ENCODE measurements at places on chromosomes 13 and 19.
A peak's percentile ranks its signal among the peaks of the same experiment; 100 is the strongest.

DNA sequence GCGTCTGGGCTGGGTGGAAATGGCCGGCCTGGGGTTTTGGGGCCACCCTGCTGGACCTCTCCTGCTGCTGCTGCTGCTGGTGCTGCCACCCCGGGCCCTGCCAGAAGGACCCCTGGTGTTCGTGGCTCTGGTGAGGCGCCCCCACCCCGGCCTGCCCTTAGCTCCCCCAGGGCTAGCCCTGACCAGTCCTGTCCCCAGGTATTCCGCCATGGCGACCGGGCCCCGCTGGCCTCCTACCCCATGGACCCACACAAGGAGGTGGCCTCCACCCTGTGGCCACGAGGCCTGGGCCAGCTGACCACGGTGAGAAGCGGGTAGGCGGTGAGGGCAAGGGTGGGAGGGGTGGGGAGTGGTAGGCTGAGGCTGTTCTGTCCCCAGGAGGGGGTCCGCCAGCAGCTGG is at the start of gene ACP4:
Gene ACP4, plus strand, starts transcription at position 20 of the 400 bp plus-strand sequence. Its CDS starts 0 bp downstream, at position 20.
- no peak for DNase-seq

DNA sequence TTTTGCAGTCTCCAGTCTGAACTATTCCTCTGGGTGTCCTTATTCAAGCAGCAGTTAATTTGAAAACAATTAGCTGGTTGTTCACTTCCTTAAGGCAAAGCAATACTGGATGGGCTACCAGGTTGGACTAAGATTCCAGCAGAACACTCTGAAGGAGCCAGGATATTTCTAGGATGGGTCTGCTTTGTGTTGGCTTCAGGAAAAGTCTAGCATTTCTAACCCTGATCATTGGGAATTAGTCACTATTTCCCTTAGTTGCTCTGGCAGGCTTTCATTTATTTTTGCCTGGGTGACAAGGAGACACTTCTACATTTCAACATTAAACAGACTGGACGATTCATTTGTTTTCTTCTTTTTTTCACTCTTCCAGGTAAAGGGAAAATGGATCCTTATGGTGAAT is 228.4 kb downstream of the ENOX1 start:
- no peak for DNase-seq

- no peak for DNase-seq
Measured at GRCh38 chr19:10998045-10998533, 37.3 kb downstream of the SMARCA4 start.

- DNase-seq: no peak
Measured at GRCh38 chr19:46551164-46551563, 50.0 kb upstream of the CALM3 start.

GRCh38 chr19:511101-511851 is 4.0 kb downstream of the TPGS1 start:
- DNase-seq: peak; percentile 68

- no peak for DNase-seq
Measured at GRCh38 chr13:73001971-73002370, 56.8 kb upstream of the KLF5 start.

DNA sequence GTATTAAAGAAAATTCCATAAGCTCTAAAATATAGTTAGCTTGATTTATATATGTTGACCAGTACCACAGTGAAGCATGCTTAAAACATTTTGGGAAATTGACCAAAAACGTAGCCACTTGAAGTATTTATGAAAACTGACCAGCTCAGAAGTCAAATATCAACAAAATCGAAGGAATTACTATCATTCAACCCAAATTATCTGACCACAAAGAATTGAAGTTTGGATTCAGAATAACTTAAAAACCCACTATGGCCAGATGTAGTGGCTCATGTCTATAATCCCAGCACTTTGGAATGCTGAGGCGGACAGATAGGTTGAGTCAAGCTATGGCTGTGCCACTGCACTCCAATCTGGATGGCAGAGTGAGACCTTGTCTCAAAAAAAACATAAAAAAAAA is 31.9 kb downstream of the GPALPP1 start:
- no peak for DNase-seq

DNA sequence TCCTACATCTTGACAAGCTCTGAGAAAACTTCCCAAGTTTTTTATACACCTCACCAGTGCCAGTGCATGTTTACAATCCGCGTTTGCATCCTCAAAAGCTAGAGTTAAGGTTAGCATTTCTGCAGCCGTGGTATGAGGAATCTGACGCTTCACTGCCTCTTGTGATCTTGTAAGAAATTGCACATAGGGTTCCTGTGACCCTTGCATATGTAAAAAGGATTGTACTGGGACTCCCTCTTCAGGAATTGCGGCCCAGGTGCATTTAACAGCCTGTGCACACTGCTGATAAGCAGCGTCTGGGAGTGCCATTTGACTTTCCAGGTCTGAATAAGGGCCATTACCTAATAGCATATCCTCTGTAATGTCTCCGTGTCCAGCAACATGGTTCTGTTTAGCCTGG is 15.3 kb downstream of the FPR3 start:
- no peak for DNase-seq

DNA sequence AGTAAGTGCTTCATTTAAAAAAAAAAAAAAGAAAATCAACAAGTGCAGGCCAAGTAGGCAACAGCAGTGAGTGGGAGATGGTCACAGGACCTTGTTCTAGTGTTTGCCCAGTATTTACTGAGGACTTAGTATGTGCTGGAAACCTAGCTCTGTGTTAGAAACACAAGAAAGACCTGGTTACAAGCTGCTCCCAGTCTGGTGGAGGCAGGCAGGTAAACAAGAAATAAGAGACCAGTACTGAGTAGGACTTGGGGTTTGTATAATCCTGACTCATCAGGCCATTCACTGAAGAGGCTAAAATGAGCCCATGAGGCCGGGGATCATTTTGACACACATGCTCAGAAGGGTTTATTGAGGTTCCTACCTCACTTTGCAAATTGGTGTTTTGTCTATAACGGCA is 21.5 kb upstream of the SERPINE3 start:
- DNase-seq: no peak

DNA sequence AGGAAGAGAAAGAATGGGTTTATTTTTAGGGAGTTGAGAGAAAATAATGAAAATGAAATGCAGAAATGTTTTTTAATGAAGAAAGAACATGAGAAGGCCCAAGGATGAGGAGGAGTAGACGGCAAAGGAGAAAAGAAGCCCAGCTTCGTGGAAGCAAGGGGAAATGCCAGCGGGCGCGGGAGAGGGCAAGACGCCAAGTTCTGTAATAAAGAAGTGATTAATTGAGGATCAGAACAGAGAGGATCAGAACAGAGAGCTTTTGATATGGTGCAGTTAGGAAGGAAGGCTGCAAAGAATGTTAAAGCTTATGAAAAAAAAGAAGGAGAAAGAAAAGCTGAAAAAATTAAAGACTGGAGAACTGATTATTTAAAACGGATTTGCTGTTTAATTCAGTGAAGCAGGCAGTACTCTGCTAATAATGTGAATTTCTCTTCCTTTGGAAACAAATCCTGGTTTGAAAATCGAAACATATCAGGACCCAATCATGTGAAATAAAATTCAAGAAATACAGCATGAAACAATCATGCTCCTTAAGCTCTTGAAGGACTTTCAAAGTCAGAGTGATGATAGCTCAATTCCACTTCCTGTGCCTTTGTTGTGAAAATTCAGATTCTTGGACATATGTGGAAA is 99.3 kb upstream of the SOX1 start:
- no peak for DNase-seq

Data from activated T-cell treated with anti-CD3 and anti-CD28 coated beads for 1 hour (primary cell).